ENCODE measurements at places on chromosomes 1 and 21.

DNA sequence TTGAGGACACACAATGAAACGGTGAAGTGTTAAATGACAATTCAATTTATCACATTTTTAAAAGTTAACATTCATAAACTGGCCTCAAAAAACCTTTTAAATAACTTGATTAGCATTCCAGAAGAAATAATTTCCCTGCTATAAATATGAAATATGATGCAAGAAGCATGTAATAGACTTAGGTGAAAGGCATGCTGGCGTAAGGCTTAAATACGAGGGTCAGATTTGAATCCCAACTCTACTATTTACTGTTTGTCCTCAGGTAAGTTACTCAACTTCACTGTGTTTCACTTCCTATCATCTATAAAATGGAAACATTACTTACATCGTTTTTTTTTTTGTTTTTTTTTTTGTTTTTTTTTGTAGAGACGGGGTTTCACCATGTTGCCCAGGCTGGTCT lies 40.8 kb downstream of the EPRS1 start:
- DNase-seq: no peak

- DNase-seq: no peak
These were observed 37.5 kb upstream of the LAMC2 start for GRCh38 chr1:183148599-183148998.

- peak; percentile 40 for DNase-seq
These were observed 71.2 kb downstream of the VWA5B1 start for GRCh38 chr1:20361805-20362381.

GRCh38 chr1:201192261-201192788 lies 1.7 kb downstream of the IGFN1 start:
- no peak for DNase-seq

- no peak for DNase-seq
These were observed 14.5 kb downstream of the IFNAR2 start for GRCh38 chr21:33244082-33244778.

DNA sequence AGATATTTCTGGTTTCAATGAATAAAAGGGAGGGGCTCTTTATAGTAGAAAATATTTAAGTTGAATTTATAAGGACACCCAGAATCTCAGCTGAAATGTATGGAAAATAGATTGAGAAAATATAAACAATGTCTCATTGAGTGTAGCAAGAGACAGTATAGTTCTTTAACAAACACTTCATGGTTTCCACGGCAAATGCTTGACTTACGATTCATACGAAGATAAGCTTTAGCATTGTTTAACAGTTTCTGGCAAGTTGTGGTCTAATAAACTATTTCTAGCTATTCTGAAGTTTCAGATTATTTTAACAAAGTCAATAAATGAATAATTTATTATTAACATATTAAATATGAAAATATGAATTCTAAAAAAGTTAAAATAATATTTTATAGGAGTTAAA lies 1419.4 kb downstream of the KCNT2 start:
- DNase-seq: no peak

DNA sequence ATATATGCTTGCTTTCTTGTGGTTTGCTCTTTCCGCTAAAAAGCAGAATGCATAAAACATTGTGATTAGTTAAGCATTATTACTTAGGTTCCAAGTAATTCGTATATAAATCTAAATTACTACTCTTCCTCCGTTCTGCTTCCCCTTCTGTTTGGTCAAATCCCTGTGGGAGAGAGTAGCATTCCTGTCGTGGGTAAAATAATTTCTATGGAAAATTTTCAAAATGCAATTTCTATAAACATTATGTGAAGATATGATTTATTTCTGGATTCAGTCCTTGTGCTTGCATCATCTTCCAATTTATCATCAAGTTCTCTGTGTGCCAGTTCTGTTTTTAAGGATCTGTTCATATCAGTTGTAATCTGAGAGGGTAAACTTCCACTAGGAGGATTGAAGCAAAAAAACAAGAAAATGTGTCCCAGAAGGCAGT lies 7.2 kb upstream of the WARS2 start:
- DNase-seq: no peak

- no peak for DNase-seq
These were observed 167.2 kb upstream of the PROX1 start for GRCh38 chr1:213820362-213821149.

GRCh38 chr1:1892763-1893120 lies 1.9 kb upstream of the GNB1 start:
- DNase-seq: no peak

DNA sequence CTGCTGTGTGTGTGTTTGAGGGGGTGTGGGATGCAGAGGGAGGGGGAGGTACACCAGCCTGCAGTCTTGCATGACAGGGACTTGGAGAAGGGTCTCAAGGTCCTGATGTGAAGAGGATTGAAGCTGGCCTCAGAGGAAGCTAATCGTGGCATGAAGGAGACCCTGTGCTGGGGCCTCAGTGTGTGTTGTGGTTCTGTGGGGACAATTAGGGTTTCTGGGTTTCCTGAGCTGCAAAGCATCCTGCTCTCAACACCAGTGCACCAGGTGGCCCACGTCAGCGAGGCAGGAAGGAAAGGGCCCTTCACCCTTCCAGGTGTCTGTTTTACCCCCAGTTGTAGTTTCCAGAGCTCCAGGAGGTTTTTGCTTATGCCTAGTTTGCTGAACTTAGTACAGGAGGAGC lies 52.8 kb downstream of the TENT5C start:
- DNase-seq: no peak

- DNase-seq: no peak
These were observed 6.5 kb upstream of the PRDX6 start for GRCh38 chr1:173470608-173471007.

GRCh38 chr1:192702212-192702902 lies 66.4 kb downstream of the RGS13 start:
- no peak for DNase-seq

GRCh38 chr21:37551331-37551992 lies 184.9 kb downstream of the DYRK1A start:
- DNase-seq: no peak

- no peak for DNase-seq
These were observed 2.7 kb upstream of the FDPS start for GRCh38 chr1:155305881-155306391.

DNA sequence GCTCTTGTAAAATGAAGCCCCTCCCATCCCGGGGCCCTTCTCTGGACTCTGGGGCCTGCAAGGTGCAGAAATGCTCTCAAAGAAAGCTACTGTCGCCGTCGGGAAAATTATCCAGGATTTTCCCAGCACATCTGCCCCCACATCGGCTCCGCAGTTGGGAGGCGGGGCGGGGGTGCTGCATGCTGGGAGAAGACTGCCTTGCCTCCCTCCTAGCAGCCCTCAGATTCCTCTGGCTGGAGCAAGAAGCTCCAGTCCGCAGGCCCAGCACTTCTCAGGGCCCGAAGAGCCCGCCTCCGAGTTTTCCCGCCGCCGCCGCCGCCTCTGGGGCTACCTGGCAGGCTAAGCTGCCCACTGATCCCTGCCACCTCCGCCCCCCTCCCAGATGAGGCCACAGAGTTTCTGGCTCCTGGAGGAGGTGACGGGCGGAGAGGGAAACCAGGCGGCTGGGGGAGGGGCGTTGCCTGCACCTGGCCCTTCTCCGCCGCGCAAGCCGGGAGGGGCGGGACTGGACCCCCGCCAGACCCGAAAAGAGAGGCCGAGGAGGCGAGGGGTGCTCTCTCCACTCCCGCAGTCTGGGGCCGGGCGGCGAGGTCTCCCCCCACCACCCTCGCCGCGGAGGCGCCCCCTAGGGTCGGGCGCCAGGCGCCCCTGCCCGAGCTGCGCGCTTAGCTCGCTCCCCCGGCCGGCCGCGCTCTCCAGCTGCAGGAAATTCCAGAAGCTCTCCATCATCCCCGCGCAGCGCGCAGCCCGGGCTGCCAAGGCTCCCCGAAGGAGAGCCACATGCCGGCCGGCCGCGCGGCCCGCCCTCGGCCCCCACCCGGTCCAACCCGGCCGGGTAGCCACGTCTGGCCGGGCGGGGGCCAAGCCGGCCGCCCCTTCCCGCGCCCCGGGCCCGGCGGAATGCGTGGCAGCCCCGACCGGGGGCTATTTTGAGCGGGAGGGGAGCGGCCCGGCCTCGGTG lies 28.8 kb downstream of the AHDC1 start:
- no peak for DNase-seq

GRCh38 chr1:224188286-224188685 lies 5.2 kb downstream of the DEGS1 start:
- no peak for DNase-seq

DNA sequence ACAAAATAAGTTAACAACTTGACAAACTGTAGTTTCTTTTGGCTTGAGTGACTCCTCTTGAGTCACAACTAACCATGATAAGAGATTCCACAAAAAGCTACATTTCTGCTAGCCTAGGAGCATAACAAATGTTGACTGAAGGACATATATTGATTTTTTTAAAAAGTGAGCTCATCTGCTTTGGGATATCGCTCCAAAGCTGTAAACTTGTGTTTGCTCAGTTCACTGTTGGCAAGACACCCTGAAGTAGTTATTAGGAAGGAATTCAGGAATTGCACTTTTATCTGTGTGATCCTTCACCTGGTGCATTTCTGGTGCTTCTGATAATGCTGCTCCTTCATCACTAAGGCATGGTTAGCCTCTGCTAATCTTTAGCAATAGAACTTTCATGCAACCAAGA lies 23.7 kb downstream of the RWDD3 start:
- DNase-seq: no peak

DNA sequence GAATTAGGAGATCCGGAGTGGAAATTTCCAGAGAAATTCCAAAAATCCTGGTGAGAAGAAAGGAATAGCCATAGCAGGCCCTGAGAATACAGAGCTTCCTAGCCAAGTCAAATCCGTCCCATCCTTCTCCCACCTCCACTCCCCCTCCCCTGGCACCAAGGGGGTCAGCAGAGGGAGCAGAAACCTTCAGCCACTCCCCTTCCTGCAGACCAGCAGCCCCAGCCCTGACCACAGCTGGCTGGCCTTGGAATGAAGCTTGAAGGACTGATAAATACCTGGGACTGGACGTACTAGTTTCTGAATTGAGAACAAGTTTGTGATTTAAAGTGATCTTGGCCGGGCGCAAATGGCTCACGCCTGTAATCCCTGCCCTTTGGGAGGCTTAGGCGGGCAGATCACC lies 13.8 kb upstream of the RIPPLY3 start:
- DNase-seq: no peak

GRCh38 chr1:205916541-205916940 lies 26.7 kb downstream of the SLC26A9 start:
- DNase-seq: no peak

DNA sequence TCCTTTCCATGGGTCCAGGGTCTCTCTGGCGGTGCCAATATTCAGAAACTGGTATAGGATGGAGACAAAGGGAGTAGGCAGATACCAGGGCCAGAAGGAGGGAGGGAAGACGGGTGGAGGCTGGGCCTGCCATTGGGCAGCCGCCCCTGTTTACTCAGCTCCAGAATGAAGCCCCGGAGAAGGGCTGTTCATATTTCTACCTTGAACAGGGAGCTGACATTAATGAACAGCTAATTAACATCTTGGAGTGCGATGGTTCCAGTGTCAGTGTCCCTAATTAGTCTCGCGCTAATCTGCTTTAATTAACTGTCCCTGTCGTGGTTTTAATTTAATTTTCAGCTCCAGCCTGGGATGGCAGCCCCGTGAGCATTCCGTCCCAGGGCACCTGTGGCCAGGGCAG lies 113.8 kb downstream of the EPHB2 start:
- no peak for DNase-seq

- no peak for DNase-seq
These were observed 51.4 kb upstream of the GJA8 start for GRCh38 chr1:147851149-147851548.

GRCh38 chr1:103509250-103509649 lies 16.2 kb upstream of the RNPC3 start:
- DNase-seq: no peak

DNA sequence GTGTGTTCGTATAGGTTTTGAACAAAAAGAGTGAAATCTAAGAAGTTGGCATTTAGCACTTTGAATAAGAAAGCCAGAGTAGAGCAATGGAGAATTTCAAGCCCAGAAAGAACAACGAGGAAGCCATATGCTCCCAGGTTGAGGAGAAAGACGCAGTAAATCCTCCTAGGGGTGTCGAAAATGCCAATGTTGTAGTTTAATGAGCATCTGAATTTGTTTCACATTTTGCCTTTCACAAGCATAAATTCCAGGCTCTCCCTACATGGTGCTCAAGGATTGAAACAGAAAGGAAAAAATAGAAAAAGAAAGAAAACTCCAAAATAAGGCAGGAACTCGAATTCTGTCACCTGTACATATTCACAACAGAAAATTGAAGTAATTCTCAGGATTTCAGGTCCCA lies 264.7 kb upstream of the SGIP1 start:
- DNase-seq: no peak

DNA sequence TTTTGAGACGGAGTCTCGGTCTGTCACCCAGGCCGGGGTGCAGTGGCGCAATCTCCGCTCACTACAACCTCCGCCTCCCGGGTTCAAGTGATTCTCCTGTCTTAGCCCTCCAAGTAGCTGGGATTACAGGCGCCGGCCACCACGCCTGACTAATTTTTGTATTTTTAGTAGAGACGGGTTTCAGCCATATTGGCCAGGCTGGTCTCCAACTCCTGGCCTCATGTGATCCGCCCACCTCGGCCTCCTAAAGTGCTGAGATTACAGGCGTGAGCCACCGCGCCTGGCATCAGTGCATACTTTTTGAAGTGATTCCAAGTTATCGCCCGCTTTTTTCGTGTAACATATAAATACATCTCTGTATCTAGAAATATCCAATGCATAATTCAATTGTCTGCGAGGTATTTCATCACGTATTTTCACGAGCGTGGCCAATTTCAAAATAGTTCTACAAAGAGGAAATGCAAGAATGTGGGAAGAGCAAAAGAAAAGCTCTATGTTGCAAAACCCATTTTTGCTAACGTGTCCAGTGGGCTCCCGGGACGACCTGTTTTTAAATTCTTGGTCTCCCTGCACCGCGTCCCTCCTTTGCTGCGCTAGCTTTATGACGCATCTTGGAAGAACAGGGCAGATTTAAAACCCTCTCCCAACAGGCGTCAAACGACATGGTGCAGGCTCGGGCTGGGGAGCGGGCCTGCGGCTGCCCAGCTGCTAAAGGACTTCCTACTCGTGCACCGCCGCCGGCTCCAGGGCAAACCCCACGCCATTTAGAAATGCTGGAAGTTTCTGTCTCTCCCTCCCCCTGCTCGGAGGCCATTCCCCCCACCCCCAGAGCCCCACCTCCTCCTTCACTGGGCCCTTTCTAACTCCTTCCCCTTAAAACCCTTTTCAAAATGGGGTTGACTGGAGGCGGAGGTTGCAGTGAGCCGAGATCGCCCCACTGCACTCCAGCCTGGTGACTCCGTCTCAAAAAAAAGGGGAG lies 923 bp upstream of the IFNGR2 start:
- DNase-seq: no peak

DNA sequence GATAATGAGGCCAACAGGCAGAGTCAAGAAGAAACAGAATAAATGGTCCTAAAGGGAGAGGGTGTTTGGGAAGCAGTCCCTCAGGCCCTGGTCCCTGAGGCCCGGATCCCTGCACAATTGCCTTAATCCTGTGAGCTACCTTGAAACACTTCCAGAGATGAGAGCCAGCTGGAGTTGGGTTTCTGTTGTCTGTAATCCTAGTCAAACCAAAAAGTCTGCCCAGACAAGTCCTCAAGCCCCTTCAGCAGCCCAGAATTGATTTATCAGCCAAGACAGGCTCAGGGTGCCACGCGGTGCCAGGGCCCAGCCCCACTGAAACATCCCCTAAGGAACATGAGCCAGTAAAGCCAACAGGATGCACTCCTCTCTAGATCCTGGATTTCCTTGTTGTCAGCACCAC lies 16.4 kb upstream of the CLSTN1 start:
- DNase-seq: no peak
